ENCODE measurements at places on chromosomes 2 and 18.

DNA sequence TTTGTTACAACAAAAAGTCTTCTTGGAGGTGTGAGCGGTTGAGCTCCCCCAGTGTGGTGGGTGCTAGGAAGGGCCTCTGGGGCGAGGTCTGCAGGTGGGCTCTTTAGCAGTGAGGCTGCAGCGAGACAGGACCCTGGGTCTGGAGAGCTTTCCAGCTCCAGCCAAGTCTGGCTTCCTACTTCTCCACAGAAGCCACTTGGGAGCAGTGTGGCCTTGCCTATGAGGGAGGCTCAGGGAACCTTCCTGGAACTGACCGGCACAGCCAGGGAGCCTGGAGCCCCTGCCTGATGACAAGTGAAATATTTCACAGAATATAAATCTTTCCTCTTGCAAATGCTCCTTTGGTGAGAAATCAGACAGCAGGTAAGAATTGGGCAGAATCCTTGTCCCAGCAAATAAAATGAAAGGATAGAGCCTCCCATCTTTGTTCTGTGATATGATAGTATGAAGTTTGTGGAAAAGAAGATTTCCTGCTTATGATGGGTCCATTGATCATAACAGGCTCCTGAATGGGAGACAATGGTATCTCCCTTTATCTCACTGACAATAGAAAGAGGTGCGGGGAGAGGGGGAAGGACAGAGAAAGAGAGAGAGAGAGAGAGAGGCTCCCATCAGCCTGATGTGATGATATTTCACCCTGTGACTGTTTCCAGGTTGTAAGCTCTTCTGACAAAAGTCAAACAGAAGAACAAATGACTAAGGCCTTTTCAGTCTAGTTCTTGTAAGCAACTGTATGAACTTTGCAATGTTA lies 289.8 kb upstream of the SPRED2 start:
- DNase-seq = peak; percentile 73

- DNase-seq = no peak
Observed at GRCh38 chr2:172734711-172735581, 699 bp upstream of the RAPGEF4 start.

- no peak for DNase-seq
Observed at GRCh38 chr2:99205491-99205890, 24.5 kb downstream of the MRPL30 start.

DNA sequence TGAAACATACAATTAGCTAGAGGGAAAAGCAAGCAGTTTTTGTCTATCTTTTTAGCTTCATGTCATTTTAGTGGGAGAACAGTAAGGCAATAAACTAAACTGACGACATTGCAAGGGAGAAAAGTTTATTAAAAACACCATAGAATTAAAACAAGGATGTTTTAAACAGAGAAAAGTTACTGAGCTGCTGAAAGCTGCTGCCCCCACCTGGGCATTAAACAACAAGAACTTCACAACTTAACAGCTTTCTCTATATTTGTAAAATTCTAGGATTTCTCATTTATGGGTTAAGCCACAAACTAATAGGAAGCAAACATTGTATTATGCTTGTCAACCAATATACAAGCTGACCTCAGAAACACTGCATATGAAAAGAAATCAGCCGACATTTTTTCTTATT lies 289.2 kb downstream of the ERBB4 start:
- no peak for DNase-seq

DNA sequence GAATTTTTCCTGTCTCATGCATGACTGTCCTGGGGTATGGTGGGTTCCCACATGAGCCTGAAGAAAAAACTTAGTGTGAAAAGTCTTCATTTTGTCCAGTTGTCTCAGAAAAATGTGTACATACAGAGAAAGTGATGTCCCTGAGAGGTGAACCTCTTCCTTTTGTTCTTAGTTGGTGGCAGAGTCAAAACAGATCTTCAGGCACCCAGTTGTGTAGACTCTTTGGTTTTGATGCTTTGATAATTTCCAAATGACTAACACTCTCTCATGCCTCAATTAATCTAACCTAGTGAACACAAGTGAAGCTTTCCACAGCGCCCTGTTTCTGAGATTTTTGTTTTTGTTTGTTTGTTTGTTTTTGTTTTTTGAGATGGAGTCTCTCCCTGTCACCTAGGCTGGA lies 273.5 kb downstream of the PIK3C3 start:
- no peak for DNase-seq

DNA sequence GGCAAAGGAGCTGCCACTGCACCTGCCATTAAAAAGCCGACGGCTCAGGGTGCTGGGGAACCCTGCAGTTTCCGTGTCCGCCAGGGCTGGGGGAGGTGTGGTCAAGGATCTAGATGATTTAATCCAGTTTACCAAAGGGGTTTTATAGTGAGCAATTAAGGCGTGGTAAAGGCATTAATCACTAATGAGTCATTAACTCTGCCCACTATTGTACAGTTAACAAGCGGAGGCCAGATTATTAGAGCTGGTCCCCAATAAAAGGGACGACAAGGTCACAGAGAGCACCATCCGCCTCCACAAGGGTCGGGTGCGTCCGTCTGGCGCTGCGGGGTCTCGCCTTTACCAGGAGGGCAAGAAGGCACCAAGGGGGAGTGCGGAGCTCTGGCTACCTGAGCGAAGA lies 9.6 kb downstream of the RAX start:
- DNase-seq = no peak

GRCh38 chr2:10008809-10009176 lies 34.6 kb upstream of the KLF11 start:
- DNase-seq = no peak

- DNase-seq = no peak
Observed at GRCh38 chr2:86087936-86088850, 17.5 kb downstream of the POLR1A start.

DNA sequence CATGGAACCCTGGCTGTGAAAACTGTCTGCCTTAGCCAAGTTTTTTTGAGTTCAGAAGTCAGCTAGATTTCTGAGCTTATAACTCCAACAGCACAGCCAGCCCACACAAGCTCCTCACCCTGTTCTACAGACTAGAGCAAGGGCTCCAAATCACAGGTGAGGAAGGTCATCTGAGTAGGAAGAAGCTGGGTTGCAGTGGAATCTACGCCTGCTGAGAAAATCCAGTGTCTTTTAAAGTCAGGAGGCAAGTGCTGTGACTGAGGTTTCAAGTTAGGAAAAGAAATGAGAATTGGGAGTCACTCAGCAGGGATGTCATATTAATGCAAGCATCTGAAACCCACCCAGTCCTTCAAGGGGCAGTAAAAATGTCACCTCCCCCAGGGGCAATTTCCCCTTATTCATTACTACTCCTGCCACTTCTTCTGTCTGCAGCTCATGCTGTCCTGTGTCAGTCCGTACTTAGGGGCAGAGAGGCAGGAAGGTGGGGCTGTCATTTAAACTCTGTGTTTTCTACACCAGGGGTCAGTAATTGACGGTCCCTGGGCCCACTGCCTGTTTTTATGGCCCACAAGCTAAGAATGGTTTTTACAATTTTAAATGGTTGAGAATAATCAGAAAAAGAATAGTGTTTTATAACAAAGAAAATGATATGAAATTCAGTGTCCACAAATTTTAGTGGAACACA lies 551.1 kb downstream of the BCL11A start:
- no peak for DNase-seq

DNA sequence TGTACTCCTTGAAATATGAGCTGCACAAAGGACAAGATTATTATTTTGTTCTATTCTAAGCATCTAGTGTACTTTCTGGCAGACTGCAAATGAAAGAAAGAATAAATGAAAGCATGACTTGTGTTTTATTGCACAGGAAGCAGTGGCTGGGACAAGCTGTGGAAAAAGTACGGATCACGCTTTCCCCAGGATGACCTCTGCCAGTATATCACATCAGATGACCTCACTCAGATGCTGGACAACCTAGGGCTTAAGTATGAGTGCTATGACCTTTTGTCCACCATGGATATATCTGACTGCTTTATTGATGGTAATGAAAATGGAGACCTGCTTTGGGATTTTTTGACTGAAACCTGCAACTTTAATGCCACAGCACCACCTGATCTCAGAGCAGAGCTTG lies 49.4 kb downstream of the HNMT start:
- no peak for DNase-seq

- DNase-seq = peak; percentile 68
Observed at GRCh38 chr2:190781604-190782198, 98.9 kb upstream of the GLS start.

DNA sequence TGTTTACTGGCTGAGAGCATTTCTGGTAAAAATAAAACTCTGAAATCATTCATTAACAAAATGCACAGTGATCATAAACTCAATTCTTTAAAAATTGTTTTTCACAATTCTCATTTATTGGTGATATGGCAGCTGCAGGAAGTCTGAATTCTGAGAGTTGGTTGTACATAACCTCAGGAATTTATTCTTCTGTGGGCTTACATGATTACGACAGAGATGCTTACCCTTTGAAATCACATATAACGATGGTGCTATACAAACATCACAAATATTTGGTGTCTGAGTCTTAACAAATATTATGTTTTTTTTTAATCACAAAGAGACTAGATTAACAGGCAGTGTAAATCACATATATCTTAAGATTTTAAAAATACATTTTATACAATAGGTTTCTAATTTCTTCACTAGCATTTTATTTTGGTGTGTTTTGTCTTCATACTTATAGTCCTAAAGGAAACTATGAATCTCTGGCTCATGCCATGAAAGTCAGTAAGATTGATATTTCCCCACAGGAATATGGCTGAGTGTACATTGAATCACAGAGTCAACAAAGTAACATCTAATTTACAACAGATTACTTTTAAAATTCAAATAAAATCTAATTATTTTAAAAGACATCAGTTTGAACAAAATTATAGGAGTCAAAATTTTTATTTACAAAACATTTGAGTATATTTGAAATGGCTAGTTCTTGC lies 318.8 kb upstream of the THUMPD2 start:
- no peak for DNase-seq

GRCh38 chr18:78980777-78981380 lies 1.3 kb downstream of the SALL3 start:
- DNase-seq = no peak

All from NCI-H526 (cell line).